ENCODE measurements at places on chromosomes 12 and 14.

DNA sequence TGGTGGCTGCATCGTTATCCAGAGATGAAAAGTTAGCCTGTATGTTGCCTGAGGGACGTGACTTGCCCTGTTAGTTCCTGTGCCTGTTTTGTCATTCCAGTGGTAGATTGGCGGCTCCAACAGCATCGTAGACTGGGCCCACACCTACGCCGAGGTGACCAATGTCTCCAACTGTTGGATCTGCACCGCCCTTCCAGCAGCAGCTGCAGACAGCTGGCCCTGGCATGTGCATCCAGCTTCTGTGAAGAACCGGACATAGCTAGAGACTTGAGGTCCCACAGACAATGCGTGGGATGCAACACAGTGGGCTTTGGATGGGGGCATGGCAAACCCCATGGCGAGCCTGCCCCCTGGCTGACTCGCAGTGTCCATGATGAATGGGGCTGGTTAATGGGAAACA, 93.0 kb upstream of the TMPO start:
- no peak for DNase-seq

- DNase-seq, result no peak
Observed at GRCh38 chr14:26597071-26597588, 703 bp downstream of the NOVA1 start.

GRCh38 chr12:85662207-85662602, 174.0 kb downstream of the RASSF9 start:
- DNase-seq, result no peak

GRCh38 chr14:98162856-98163805, 1108.9 kb downstream of the BCL11B start:
- DNase-seq, result no peak

DNA sequence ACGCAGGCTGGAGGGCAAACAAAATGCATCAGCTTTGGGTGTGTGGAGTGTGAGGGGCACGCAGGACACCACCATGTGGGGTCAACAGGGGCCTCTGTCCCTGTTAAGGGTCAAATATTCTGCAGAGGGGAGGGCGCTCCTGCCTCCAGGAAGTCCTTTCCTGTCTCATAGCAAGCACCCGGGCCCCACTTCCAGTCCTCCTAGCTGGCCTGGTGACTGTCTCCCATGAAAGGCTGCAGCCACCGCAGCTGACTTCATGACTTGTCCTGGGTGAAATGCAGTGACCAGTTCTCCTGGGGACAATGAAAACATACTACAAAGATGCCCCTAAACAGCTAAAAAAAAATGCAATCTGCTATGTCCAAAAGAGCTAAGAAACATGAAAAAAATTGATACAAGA, 53.6 kb downstream of the LGMN start:
- no peak for DNase-seq

DNA sequence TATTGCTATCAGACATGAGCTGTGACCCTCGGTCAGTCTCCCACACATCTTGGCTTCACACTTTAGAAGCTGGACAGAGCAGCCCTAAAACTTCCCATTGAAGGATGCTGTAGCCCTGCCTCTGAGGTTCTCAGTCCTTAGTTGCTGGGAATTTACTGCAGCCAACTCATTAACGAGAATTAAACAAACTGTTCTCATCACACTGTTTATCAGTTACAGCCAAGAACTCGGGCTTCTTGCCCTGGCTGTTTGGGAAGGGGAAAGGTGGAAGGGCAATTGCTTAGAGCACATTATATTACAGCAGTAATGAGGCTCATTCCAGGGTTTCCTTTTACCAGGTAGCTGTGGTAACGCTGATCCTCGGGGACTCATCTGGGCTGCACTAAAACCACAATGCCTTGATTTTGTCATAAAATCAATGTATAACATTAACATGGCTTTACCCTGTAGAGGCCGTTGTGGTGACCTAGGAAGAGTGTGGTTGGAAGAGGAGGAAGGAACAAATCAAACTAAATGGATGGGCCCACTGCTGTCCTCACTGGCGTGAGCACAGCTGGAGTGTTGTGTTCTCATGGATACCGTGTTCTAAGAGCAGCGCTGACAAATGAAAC, 87.1 kb downstream of the GPR135 start:
- DNase-seq, result no peak

DNA sequence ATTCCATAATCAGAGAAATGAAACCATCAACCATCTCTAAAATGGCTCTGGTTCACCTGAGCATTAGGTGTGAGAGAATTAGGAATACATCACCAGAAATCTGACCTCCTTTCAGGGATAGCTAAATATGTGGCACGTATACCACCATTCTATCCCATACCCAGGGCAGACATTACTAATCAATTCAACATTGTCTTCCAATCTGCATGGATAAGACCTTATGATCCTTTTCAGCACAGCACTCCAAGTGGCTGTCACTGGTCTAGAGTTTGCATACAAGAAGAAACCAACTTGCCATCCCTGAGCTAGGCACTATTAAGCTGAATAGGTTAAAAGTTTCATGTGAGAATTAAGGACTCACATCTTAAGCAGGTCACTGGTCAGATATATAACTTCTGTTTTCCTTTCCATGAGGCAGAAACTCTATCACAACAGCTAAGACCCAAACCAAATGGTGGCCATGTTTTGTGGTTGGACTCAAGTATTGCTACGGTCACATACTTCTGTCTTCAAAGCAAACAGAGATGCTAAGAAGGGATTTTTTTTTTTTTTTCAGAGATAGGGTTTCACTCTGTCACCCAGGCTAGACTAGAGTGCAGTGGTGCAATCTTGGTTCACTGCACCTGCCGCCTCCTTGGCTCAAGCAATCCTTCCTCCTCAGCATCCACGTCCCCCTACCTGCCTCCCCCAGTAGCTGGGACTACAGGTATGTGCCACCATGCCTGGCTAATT, 249.0 kb downstream of the DPF3 start:
- no peak for DNase-seq
